ENCODE measurements at places on chromosomes 7 and 10.

DNA sequence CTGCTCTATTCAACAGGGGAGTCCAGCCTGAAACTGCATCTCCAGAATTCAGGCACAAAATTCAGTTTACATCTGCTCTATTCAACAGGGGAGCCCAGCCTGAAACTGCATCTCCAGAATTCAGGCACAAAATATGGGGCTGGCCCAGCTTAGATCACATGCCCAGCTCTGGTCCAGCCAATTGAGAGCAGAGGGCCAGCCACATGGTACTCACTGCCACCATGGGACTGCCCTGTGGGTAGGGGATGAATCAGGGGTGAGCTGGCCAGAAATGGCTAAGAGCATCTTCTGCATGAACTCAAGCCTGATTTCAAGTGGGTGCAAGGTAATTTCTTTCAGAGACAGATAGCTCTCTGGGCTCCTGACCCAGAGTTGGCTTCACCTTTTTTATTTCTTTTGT, 156.6 kb upstream of the LYZL2 start:
- no peak for DNase-seq

- no peak for DNase-seq
Observed at GRCh38 chr7:103521937-103522336, 75.9 kb upstream of the SLC26A5 start.

DNA sequence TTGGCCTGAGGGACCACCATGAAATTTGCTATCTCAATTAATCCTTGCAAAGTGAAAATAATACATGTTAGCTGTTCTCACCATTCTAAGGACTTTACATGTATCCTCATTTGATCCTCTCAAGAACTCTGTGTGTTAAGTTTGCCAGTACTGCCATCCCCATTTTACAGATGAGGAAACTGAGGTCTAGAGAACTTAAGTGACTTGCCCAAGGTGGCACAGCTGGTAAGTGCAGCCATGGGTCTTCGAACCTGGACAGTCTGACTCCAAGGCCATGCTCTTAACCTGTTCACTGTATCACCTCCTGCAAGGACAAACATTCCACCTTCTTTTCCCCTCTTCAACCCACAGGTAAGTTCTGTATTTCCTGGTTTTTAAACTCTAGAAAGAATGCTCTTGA, 85.3 kb upstream of the NFE2L3 start:
- DNase-seq, result no peak

DNA sequence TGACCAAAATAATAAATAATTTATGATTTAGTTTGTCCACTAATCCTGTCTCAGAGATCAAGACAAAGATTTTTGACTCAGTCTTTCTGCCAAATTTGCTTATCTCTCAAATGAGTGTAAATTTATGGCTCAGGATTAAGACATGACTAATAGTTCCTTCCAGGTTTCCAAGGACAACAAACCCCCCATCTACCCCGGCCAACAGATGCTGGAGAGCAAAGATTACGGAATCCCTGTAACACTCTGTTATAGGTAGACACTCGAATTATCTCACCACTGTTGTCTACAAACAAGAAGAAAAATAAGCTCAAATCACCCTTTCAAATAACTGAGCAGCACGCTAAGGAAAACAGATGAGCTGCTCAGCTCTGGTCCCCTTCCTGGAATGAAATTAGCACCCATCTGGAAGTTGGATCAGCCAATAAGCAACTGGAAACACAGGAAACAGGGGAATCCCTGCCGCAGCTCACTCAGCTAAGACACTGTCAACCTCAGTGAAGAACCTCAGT, 56.8 kb upstream of the SVIL start:
- no peak for DNase-seq

DNA sequence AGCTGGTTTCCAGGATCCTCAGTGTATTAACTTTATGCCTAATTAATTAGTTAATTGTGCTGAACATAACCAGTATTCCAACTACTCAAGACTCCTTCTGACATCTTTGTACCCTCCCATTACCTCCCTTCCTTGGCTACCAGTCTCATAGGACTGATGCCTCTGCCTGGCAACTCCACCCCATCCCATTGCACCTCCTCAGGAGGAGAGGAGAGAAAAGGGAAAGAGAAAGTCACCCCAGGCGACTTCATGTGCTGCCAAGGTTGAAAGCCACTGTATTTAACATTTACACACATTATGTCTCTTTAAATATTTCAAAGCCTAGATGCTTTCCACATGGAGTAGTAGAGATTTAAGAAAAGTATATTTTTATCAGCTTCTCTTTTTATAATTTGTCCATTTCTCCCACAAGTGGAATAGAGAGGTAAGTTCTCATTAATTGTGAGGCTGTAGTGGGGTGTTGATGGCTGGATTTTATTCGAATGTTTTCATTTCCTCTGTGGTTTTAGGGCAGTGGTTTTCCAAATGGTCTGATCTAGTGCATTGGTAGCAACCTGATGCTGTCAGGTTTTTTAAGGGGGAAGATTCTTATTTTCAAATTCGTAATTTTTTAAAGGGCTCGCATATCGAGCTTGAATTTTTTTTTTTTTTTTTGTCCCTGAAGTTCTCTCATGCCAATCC, 148.0 kb downstream of the BICC1 start:
- DNase-seq, result no peak

GRCh38 chr7:127413962-127414361, 21.5 kb upstream of the ZNF800 start:
- no peak for DNase-seq

DNA sequence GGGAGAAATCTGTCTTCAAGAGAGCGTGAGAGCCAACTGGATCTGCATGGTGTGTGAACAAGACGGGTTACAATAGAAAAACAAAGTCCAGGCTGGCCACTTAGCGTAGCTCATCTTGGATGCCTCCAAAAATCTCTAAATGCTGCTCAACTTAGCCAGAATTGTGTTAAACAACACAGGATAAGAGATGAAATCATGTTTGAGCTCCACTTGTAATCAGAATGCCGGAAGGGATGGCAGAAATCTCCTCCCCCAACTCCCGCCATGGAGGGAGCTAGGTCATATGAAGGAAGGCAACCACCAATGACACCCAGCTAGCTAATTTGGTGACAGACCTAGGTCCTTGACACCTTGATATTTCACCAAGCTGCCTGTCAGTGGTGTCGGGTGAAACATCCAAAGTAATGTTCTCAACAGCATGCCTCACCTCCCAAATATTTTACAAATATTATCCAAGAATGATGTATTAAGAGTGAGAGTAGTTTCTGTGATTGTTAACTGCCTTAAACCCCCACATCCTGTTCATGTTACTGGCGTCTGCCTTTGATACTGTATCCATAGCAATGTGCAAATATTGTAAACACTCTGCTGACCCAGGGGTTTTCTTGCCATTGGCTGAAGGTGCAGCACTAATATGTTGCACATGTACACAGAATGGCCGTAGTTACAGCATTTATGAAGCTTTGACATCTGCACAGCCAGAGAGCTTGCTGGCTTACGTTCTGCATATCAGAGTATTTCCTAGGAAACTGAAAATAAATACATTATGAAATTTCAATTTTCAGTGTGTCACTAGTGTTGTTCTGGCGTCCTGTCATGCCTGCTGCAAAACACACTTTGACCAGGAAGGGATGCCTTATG, 25.8 kb downstream of the TMEM254 start:
- DNase-seq, result no peak

DNA sequence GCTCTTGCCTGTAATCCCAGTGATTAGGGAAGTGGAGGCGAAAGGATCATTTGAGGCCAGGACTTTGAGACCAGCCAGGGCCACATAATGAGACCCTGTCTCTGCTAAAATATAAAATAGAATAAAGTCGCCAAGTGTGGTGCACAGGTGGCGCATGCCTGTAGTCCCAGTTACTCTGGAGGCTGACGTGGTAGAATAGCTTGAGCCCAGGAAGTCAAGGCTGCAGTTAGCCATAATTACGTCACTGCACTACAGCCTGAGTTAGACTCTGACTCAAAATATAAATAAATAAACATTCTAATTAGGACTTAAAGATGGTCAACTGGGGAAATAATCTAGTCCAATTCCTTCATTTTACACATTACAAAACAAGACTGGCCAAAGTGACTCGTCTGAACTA, 768 bp downstream of the CHCHD2 start:
- no peak for DNase-seq

GRCh38 chr10:132642732-132643008, 105.1 kb downstream of the INPP5A start:
- no peak for DNase-seq

GRCh38 chr10:63637901-63638327, 116.7 kb downstream of the REEP3 start:
- DNase-seq, result no peak

GRCh38 chr10:35635576-35635975, 6.5 kb downstream of the FZD8 start:
- DNase-seq, result peak; percentile 25

DNA sequence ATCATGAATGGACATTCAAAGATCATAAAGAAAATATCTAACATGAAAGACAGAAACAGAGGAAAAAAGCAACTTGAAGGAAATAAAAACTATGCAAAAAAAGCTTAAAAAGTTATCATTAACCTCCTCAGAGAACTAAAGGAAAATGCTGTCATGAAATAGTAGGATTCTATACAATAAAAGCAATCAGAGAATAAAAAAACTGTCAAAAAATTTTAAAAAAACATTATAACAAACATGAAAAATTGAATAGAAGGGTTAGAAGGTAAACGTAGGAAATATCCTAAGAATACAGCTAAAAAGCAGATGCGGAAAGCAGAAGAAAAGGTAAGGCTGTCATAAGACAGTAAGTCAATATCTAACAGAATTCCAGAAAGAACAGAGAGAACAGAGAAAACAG, 44.8 kb downstream of the SGMS1 start:
- DNase-seq, result no peak

- DNase-seq, result no peak
Observed at GRCh38 chr10:29966269-29966668, 93.1 kb downstream of the JCAD start.

DNA sequence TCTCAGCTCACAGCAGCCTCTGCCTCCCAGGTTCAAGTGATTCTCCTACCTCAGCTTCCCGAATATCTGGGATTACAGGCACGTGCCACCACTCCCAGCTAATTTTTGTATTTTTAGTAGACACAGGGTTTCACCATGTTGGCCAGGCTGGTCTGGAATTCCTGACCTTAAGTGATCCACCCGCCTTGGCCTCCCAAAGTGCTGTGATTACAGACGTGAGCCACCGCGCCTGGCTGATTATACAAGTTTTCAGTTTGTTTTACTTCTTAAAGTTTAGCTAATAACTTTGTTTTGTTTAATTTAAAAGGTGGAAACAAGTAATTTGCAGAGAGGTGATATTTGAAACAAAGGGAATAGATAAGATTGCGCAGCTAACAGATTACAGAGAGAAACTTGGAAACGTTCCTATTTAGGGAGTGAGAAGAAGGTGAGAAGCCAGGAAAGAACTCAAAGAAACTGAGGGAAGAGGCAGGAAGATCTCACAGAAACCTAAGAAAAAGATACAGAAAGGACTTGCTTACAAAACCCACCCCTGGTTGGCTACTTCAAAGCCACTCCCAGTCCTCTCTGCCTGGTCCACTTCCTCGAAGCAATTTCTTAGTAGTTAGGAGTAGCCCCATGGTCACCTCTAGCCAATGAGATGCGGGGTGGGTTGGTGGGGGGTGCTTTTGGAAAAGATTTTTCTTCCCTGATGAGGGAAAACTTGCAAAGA, 15.0 kb upstream of the PDLIM1 start:
- DNase-seq, result no peak

DNA sequence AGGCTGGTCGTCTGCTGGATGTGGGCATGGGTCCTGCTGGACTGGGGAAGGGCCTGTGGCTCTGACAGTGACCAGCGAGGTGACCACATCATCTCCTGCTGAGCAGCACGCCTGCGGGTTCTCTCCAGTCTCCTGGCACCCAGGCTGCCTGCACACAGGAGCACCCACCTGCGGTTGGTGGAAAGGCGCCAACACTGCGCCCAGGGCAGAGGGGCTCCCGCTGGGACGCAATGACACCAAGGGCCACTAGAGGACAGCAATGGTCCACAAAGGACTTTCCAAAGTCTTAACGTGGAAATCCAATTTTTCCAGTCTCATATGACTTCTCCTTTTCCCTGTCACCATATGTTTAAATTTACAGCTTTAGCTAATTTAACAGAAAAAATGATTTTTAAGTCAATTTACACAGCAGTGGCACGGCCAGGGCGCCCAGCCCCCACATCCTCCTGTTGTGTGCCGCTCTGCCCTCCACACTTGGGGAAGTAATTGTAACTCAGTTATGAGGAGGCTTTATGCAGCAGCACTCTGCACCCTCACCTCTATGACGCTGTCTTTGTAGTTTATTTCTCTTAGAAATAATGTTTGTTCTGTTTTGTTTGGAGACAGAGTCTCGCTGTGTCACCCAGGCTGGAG, 38.1 kb downstream of the CFAP46 start:
- DNase-seq, result no peak

- no peak for DNase-seq
Observed at GRCh38 chr10:2145926-2146478, 408.7 kb upstream of the ADARB2 start.

- DNase-seq, result no peak
Observed at GRCh38 chr10:15817409-15818046, 42.8 kb downstream of the MINDY3 start.
